ENCODE measurements at places on chromosomes 4 and X. TPM values are rescaled to one million over a fixed set of nuclear protein-coding genes. Genes with fewer than 3 reads are reported as not detected.

The MAGEA1 gene
- polyA plus RNA-seq: not detected

The PGM2 gene
- polyA plus RNA-seq: 12.9 TPM

The SHROOM3 gene
- polyA plus RNA-seq: 16.6 TPM

The ODAPH gene
- polyA plus RNA-seq: not detected

The GALNTL6 gene
- polyA plus RNA-seq: 0.57 TPM

The DCX gene
- 0.04 TPM for polyA plus RNA-seq

The XAGE1A gene
- not detected for polyA plus RNA-seq

The PDLIM3 gene
- polyA plus RNA-seq: 358 TPM

The SSX4B gene
- polyA plus RNA-seq: not detected

- DNase-seq: no peak
These were observed 34.5 kb downstream of the FRMD7 start for GRCh38 chrX:132093239-132093860.

DNA sequence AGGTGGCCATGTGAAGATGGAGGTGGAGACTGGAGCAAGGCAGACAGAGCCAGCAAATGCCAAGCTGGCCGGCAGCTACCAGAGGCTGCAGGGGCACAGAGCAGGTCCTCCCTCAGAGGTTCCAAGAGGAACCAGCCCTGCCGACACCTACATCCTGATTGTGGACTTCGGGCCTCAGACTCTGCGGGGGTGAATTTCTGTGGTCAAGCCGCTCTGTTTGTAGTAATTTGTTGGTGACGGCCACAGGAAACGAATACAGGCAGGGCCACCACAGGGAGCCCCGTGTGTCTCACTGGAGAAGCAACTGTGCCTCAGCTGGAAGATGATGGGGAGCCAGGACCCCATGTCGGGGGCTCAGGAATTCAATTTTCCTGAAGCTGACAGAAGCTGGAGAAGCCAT lies 28.3 kb downstream of the ZFYVE28 start:
- DNase-seq: no peak

GRCh38 chr4:90727938-90728337 lies 600.7 kb downstream of the CCSER1 start:
- DNase-seq: no peak

- DNase-seq: no peak
These were observed 27.5 kb upstream of the SULT1B1 start for GRCh38 chr4:69787879-69788278.

GRCh38 chr4:54840992-54841768 lies 183.4 kb downstream of the KIT start:
- DNase-seq: no peak

DNA sequence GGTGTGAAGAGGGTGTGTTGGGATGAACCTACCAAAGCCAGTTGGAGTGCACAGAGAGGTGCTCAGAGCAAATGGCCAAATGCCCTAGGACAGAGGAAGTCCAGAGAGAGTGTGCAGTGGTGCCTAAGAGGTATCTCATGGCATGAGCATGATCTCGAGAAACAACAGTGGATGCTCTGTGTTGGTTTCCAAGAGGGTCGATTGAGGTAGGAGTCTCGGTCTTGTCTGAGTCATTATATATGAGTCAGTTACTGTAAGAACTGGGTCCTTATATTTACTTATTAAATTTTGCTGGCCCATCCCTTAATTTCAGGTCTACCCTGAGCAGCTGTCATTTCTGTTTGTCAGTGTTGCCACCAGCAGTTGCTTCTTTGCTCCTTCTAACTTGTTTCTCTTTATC lies 86.6 kb upstream of the TMEM150C start:
- no peak for DNase-seq

GRCh38 chrX:47610511-47610910 lies 9.1 kb downstream of the SYN1 start:
- DNase-seq: no peak

GRCh38 chrX:48800574-48801279 lies 1.1 kb upstream of the HDAC6 start:
- DNase-seq: no peak

DNA sequence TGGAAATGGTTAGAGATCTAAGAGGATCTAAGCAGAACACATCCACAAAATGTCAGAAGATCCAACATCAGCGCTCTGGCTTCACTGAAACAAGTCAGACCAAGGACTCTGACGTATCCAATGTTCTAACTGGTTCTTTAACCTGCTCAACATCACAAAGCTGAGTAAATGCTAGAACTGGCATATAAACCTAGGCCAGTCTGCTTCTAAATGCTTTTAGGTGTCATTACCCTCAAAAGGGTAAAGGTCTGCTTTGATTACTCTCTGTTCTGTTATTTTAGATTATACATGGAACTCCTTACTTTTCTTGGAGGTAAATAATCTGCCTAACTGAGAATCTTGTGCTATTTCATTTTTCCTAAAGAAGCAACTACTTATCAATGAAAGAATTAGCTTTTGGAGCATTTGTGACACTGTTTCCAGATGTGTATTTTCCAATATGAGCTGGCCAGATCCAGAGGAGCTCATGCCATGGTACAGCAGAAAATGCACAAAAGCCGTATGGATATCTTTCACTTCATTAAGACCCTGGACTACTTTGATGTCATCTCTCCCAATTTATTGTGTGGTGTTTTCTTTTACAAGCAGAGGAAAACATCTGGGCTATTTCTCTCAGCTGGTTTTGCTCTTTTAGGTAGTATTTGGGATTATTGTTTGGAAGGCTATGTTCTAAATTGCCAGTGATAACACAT lies 123.5 kb downstream of the RASGEF1B start:
- DNase-seq: no peak

DNA sequence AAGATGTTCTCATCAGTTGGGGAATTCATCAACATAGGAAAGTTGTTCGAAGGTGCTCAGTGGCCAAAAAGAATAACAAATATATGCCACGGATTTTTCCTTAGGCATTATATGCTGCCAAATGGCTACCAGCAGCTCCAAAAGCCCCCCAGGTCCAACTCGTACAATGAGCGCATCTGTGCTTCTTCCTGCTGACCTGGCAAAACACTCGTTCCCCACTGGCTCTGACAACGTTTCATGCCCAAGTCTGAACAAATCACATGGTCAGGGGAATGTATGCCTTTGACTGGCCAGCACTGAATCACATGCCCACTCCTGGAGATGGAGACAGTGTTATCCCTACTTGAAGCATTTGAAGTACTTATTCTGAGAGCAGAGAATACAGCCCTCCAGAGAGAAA lies 59.9 kb upstream of the SPP1 start:
- DNase-seq: no peak

DNA sequence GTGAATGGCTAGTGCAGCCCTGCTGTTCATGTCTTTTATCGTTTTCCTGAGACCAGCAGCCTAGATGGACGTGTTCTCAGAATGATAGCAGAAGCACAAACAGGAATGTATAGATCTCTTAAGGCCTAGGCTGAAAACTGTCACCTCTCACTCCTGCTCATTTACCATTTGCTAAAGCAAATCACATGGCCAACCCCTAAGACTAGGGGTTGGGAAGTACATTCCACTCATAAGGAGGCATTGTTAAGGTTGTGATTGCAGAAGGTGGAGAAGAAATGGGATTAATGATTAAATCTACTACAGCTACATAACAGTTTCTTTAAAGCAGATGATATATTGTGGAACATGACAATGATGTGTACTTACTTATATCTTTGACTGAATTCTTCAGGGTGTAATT lies 536.8 kb upstream of the FTHL17 start:
- no peak for DNase-seq

- no peak for DNase-seq
These were observed 104.1 kb downstream of the GPAT3 start for GRCh38 chr4:83639849-83640493.

GRCh38 chrX:139909712-139910111 lies 23.1 kb downstream of the ATP11C start:
- DNase-seq: no peak

DNA sequence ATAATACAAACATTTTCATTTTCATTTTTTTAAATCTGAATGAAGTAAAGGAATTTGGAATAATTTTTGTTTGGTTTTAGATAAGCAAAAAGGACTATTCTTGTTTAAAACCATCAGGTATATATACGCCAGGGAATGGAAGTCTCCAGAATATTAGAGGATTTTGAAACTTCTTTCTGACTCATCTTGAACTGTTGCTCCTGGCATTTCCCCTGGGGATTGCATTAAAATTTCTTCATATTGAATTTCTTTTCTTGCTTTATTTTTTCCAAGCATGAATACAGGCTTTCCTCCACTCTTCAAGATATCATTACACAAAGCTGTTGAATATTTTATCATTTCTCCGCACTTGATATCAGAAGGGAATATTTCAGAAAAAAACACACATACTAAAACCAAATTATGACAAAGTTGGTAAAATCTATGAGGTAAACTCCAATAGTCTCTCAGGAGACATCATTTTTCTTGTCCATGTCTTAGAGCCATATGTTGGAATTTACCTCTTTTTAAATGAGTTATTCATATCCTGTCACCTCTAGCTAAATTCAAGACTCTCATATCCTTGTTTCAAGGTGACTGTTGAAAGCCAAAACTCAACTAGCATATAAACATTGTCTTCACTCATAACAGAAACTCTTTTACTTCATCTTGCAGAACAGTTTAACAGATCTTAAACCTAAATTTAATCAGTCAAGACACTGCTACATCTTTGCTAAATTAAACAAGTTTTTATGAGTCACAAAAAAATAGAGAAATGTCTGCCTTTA lies 20.7 kb upstream of the CSN1S1 start:
- DNase-seq: no peak

- no peak for DNase-seq
These were observed 326.6 kb upstream of the F9 start for GRCh38 chrX:139203651-139204570.

- DNase-seq: no peak
These were observed 17.1 kb upstream of the ARHGEF6 start for GRCh38 chrX:136797787-136798186.

DNA sequence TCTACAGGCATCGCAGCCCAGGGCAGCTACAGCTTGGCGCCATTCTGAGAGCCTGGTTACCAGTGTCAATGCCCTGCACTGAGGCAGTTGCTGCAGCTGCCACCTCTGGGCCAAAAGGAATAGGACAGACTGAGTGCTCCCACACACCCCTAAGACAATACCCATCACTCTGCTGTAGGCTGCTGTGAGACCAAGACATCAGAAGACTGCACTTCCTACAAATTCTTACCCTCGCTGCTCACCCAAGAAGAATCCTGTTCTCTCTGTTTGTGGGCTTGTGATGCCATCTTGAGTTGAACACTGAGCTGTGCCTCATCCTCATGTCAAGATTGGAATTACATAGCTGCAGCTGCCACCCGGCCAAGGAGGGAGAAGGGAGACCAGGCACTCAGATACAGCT lies 1847.0 kb upstream of the PCDH10 start:
- DNase-seq: no peak

DNA sequence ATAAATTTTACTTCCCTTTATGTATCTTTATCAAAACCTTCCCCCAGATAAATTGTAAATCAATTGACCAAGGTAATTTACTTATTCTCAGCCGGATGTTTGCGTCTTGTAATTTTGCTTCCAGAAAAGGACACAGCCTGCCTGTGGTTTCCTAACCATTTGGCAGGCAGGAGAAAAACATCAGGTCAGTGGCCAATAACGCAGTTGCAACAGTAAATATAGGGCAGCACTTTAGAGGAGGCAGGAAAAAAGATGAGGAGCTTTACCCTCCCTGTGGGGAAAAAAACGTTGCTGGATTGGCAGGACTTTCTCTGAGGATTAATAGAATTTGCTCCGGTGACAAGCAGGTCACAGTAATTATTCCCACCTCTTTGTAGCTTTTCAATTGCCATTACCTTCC lies 2618.1 kb downstream of the ARAP2 start:
- no peak for DNase-seq

DNA sequence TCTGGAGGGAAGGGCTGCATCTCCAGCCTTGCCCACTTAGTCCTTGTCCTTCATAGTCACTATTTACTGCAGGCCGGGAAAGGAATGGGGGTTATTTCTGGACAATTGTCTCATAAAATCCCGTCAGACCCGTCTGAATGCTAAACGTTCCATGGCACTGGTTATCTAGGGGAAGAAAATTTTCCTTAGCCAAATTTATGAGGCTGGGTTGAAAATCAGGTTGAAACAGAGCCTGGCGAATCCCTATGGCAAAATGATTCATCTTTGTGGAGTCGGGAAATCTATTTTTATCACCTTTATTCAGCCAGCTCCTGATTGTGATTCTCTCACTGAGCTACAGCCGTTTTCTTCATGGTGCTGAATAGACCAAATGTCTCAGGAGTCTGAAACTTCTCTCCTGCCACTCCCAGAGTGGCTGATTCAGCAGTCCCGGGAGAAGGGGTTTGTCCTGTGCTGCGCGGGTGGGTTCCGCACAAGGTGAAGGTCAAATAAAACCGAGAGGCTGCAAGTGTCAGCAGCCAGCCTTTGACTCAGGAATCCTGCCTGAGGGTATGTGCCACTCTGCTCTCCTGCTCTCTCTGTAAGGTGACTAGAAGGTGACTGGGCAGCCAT lies 1.0 kb downstream of the LIMCH1 start:
- no peak for DNase-seq

DNA sequence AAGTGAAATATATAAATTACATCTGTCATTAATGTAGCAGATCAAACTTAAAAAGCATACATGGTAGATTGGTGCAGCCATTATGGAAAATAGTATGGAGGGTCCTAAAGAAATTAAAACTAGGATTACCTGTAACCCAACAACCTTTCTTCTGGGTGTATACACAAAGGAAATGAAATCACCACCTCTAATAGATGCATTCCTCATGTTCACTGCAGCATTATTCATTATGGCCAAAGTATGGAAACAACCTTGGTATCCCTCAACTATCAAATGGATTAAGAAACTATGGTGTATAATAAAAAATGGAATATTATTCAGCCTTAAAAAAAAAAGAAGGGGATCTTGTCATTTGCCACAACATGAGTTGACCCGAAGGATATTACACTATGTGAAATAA lies 13.7 kb downstream of the WDFY3 start:
- no peak for DNase-seq

- no peak for DNase-seq
These were observed 32.2 kb downstream of the TBC1D14 start for GRCh38 chr4:6941796-6942195.

- DNase-seq: no peak
These were observed 321.7 kb upstream of the FSTL5 start for GRCh38 chr4:162485486-162485885.

GRCh38 chr4:25451676-25452075 lies 74.6 kb downstream of the ANAPC4 start:
- no peak for DNase-seq

- DNase-seq: no peak
These were observed 35.8 kb downstream of the YIPF6 start for GRCh38 chrX:68534691-68535090.

GRCh38 chr4:169024762-169025161 lies 14.7 kb upstream of the CBR4 start:
- DNase-seq: no peak

DNA sequence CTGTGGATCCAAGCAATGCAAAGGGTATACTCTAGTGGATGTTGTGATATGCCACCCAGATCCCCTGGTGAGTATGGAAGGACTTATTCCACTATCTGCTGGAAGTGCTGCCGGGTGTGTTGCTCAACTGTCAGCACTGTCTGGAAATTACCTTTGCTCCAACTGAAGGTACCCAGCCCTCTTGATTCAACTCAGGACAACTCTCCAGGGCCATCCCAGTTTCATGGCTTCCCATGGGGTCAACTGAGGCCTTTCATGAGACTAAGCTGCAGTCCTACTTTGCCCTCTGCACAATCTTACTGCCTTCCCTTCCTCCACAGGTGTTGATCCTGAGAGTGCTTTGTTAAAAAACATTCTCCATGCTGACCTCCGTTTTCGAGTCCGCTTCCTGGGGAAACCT lies 99.8 kb downstream of the SPRY1 start:
- no peak for DNase-seq

GRCh38 chr4:182812916-182813315 lies 104.3 kb downstream of the DCTD start:
- no peak for DNase-seq

GRCh38 chrX:22220941-22221340 lies 51.8 kb upstream of the CBLL2 start:
- DNase-seq: no peak

GRCh38 chrX:148470324-148470723 lies 30.1 kb upstream of the AFF2 start:
- no peak for DNase-seq
